ENCODE measurements at places on chromosomes 2 and 18.

- H3K27me3 ChIP-seq, result no peaks in the 10 kb centered on the region
- no peak overlapping the region for H3K27ac ChIP-seq
- no peak for DNase-seq
- H3K36me3 ChIP-seq, result peaks cover 17% of the 10 kb centered on the region
Observed at GRCh38 chr2:97673182-97673914, 3.8 kb downstream of the C2orf92 start.

DNA sequence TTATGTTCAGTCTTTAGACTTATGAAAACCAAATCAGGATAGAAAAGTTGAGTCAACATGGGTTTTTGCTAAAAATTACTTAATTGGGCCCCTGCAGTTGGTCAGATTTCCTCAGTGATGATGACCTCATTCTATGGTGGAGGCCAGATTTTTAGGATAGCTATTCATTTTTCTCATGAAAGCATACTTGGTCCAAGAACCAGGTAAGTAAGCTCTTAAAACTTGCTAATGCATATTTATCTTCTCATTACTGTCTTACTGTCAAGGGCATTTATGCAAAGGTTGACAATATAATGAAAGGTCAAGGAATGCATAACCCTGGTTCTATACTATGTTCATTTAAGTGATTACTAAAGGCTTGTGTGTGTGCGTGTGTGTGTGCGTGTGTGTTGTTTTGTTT lies 650.6 kb downstream of the SATB2 start:
- no peaks in the 10 kb centered on the region for H3K27me3 ChIP-seq
- no peaks in the 10 kb centered on the region for H3K36me3 ChIP-seq
- H3K4me3 ChIP-seq, result no peak overlapping the region

DNA sequence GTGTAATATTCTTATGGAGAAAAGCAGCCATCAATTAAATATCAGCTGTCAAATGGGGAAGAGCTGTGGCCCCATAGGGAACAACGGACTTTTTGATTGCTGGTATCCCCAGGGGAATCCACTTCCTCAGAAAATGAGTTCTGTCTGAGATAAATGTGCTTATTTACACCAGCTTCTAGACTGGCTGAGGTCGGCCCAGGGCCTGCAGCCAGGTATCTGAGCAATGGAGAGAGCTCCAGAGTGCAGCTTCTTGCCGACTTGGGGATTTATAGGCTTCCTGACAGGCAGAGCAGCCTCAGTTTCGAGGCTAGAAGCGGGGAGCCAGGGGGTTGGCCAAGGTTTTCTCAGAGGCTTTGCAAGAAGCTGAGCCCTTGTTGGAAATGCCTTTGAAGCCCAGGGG lies 67.2 kb downstream of the MCFD2 start:
- no peaks in the 10 kb centered on the region for H3K36me3 ChIP-seq
- DNase-seq, result no peak
- H3K4me3 ChIP-seq, result no peak overlapping the region
- H3K27me3 ChIP-seq, result no peaks in the 10 kb centered on the region
- no peak overlapping the region for H3K27ac ChIP-seq

GRCh38 chr2:98311771-98312545 lies 34.3 kb upstream of the CNGA3 start:
- no peak overlapping the region for H3K4me3 ChIP-seq
- no peaks in the 10 kb centered on the region for H3K36me3 ChIP-seq

- no peak for DNase-seq
- no peaks in the 10 kb centered on the region for H3K36me3 ChIP-seq
- no peaks in the 10 kb centered on the region for H3K4me1 ChIP-seq
- no peak overlapping the region for H3K27ac ChIP-seq
- H3K27me3 ChIP-seq, result no peaks in the 10 kb centered on the region
Observed at GRCh38 chr2:25724756-25725155, 51.4 kb upstream of the DTNB start.

All from H9 (cell line).